ENCODE measurements at places on chromosomes 3 and 15.

- DNase-seq = no peak
Observed at GRCh38 chr3:25338158-25338725, 89.8 kb upstream of the RARB start.

DNA sequence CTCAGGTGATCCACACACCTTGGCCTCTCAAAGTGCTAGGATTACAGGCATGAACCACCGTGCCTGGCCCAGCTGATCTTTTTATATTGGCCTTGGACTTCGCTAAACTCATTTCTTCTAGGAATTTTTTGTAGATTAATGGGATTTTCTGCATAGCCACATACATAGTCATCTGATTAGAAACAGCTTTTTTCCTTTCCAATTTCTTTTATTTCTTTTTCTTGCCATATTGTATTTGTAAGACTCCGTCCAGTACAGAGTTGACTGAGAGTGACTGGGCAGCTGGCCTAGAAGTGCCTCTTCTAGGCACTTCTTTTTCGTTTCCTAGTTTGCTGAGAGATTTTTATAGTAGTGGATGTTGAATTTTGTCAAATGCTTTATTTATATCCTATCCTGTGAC lies 37.4 kb downstream of the ARIH1 start:
- DNase-seq = no peak

DNA sequence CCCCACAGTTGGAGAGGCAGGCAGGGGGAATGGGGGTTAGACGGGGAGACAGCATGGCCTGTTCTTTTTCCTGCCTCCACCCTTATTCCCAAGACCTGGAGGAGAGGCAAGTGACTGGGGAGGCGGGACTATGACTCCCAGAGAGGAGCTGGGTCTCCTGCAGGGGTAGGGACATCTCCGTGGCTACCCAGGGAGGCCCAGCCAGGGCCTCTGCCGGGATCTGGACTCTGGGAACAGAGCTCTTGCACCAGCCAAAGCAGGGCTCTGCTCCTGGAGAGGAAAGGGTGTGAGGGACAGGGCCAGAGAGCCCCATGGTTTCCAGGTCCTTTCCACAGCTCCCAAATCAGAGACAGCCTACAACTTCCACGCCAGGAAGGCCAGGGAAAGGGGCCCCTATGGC lies 22.8 kb downstream of the CFAP100 start:
- DNase-seq = no peak

DNA sequence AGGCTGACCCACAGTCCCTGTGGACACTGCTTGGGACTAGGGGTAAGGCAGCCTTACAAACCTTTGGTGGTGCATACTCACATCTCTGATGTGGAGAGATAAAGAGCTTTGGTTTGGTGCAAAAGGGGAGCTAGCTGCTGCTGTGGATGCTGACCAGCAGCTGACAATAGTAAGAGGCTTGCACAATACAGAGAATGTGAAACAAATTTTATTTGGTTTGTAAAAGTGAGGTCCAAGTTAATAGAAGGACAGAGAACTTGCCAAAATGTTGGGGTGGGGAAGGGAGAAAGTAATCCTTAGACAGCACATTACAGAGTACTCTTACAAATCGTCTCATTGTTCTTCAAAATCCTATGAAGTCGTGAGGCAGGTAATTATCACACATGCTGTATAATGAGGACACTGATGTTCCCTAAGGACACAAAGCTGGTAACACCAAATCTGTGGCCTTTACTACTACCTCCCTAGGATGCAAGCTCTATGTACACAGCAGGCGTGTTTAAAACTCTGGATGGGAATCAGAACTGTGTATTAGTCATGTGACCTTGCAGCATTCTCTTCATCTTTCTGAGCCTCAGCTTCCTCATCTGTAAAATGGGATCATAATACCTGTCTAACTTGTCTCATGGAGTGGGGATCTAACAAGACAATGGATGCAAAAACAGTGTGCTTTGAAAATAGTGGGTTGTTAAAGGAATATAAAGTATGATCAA lies 21.6 kb downstream of the ARHGAP31 start:
- no peak for DNase-seq

- DNase-seq = no peak
Observed at GRCh38 chr3:53703630-53704362, 142.4 kb downstream of the CHDH start.

- DNase-seq = no peak
Observed at GRCh38 chr3:25581823-25582222, 82.9 kb downstream of the TOP2B start.

- no peak for DNase-seq
Observed at GRCh38 chr15:35514759-35515158, 31.2 kb downstream of the DPH6 start.

GRCh38 chr3:82085356-82085755 lies 323.9 kb upstream of the GBE1 start:
- DNase-seq = no peak

- DNase-seq = no peak
Observed at GRCh38 chr15:23437146-23437545, 9.9 kb downstream of the GOLGA6L2 start.

DNA sequence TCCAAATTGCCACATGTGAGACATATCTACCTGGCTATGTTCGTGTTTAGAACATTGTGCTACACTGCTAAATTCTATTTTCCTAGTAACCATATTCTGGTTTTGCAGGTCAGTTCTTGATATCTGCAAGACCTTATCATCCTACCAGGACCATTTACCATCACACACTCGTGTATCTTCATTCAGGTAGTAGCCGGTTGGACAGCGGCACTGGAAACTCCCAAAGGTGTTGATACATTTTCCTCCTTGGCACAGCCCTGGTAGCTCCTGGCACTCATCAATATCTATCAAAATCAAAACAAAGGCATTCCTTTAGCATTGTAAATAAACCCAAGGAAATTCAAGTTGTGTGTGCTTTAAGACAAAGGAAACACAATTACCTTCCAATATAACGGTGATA lies 134.2 kb downstream of the DUT start:
- no peak for DNase-seq

DNA sequence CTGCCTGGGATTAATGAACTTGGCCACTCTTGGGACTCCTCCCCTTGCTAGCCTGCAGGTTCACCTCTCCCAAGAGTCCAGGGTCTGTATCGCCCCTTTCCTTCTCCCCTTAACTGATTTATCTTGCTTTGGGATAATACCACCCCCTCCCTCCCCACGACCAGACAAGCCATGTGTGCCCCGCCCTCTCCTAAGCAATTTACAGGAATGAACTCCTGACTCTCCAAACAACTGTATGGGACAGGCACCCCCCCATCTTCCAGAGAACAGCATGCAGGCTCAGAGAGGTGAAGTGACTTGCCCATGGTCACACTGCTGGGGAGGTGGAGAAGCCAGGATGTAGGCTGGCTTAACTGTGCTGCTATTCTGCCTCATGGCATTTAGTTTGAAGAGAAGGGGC lies 46.8 kb downstream of the RGMA start:
- no peak for DNase-seq

GRCh38 chr3:1374471-1374870 lies 281.6 kb downstream of the CNTN6 start:
- no peak for DNase-seq

DNA sequence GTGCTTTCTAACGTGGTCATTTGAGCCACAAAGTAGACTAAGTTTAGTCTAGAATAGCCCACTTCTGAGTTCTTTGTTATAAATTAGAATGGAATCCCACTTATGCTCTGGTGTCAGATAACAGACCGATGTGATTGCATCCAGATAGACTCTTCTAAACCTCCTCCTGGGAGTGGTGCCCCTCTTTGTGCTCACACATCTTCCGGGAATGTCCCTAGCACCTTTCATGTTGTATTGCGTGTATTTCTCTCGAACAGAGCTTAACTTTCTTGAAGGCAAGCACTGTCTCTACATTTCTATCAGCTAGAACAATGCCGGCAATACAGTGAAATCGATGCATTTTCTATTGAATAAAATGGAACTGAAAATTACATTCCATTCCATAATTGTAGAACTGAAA lies 23.0 kb downstream of the CP start:
- no peak for DNase-seq

GRCh38 chr15:26686547-26687187 lies 86.2 kb downstream of the GABRB3 start:
- no peak for DNase-seq
